AG09319 (cell line): ENCODE measurements at places on chromosomes 4 and X.

GRCh38 chr4:93897559-93897958 lies 69.0 kb downstream of the ATOH1 start:
- DNase-seq: no peak

- DNase-seq: no peak
Measured at GRCh38 chrX:40282946-40283660, 185.3 kb upstream of the BCOR start.

- no peak for DNase-seq
Measured at GRCh38 chrX:100654261-100654660, 10.3 kb downstream of the SRPX2 start.

DNA sequence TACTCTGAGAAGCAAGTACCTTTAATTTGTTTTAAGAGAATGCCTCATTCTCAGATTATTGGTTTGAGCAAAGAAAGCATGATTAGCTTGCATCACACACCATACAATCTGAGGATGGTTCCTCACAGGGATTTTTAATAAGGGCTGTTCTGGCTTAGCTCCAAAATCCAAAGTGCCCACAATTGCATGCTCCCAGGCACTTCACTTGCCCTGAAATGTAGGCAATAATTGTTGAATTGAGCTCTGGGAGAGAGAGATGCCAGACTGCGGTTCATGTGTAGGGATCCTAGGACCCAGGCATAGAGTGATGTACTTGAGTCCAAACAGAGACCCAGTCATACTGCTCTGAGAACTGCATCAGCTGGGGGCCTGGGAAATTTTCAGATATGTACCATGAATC lies 358.4 kb upstream of the CXorf51B start:
- no peak for DNase-seq

DNA sequence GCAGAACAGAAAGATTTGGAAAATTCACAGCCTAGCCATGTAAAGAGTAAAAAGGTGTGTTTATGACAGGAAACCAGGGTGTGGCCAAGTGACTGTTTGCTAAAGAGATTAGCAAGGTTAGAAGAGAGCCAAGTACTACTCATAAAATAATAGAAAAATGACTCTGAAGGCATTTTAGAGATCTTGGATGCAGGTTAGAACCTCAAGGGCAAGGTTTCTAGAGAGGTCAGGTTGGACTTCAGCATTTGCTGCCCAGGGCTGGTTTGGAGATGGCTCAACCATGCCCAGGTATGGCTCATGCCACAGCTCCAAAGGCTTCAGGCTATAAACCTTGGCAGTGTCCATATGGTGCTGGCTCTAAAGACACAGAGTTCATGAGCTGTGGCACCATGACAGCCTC lies 40.6 kb upstream of the ADGRA3 start:
- no peak for DNase-seq

GRCh38 chr4:128338634-128339355 lies 51.2 kb upstream of the PGRMC2 start:
- DNase-seq: peak; percentile 59

DNA sequence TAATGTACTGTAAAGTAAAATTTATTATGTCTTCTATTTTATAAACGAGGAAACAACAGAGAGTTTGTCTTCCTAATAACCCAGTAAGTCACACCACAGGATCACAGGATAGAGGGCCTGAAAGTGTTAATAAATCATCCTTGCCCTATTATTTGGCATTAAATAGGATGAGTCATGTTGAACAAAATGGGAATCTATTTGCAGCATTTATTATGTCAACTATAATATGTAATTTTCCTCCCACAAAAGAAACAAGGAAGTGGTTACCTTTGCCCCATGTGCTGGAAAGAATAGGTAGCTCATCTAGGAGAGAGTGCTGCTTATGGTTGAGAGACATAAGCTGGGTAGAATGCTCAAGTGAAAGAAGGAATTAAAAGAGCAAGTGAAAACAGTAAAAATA lies 237.6 kb upstream of the NDST3 start:
- no peak for DNase-seq

DNA sequence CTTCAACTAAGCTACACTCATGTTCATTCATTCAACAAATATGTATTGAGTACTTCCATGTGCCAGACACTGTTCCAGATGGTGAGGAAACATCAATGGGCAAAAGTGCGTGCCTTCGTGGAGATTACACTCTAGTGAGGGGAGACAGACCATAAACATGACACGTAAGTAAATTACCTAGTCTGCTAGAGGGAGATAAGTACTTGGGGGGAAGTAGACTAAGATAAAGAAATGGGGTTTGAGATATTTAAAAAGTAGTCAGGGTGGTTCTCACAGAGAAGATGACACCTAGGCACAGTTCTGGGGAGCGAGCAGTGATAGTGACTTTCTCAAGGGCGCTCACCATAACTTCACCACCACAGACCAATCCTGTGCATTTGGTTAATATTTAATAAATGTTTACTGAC lies 11.7 kb downstream of the JCHAIN start:
- DNase-seq: no peak

- no peak for DNase-seq
Measured at GRCh38 chr4:147984065-147984777, 252.3 kb downstream of the ARHGAP10 start.

GRCh38 chr4:98470831-98471230 lies 187.6 kb downstream of the TSPAN5 start:
- DNase-seq: no peak

- no peak for DNase-seq
Measured at GRCh38 chr4:176125063-176125462, 59.4 kb downstream of the WDR17 start.

DNA sequence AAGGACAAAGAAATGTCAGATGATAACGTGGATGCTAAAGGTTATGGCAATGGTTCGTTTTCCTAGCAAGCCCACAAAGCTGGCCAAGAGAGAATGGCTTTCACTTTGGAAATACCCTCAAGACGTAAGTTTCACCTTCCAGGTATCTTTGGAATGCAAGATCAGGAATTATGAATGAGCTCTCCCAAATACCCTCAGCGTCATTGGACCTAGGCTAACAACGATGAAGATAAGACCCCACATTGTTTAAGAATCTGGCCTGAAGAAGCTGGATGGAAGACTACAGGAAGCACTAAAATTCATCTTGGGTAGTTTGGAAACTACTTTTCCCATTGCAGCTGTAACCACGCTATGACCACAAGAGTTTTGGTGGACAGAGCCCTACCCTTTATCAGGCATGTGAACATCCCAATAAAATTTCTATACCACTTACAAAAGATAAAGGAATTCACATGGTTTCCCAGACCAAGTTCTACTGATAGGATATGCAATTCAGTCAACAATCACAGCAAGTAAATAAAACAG lies 111.9 kb downstream of the KDR start:
- no peak for DNase-seq

- no peak for DNase-seq
Measured at GRCh38 chr4:6749340-6750171, 33.0 kb upstream of the KIAA0232 start.

- DNase-seq: no peak
Measured at GRCh38 chr4:44651425-44651824, at the start of gene YIPF7. Gene YIPF7 (minus strand): TSS chr4:44651625. CDS start chr4:44650100, 1,525 bp downstream.

DNA sequence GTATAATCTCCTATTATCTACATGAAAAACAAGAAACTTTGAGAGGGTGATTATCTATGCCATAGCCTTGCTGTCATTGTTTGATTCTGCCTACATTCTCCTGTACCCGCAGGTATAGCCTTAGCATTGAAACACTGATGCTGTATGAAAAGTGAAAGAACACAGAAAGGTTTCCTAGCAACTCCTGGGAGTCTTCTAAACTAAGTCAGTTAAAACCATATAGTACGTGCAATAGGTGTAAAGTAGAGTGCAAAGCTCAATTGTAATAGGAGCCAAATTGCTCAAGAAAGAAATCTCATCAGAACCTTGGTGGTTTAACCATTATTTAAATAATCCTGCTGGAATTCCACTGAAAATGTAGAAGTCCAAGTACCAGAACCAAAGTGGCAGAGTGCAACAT lies 489.7 kb downstream of the PCDH10 start:
- DNase-seq: no peak

DNA sequence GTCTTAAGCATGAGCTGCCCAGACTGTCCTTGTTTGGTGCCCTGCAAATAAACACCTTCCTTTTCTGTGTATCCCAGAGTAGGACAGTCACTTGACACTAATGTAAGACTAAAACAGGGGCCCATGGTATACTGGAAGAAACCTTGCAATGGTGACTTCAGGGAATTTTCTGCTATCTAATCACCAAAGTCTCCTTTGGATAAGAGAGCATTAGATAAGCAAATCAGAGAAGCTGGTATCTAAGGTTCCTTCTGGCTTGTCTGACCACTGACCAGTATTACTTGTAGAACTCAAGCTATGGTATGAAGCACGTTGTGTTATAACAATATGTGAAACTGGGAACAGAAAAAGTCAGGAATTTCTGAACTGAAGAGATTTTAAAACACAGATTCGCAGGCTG lies 173.9 kb downstream of the COL25A1 start:
- DNase-seq: no peak

GRCh38 chrX:70293621-70294020 lies 3.7 kb downstream of the KIF4A start:
- DNase-seq: no peak

- DNase-seq: no peak
Measured at GRCh38 chrX:17606231-17606630, 131.1 kb upstream of the SCML1 start.

DNA sequence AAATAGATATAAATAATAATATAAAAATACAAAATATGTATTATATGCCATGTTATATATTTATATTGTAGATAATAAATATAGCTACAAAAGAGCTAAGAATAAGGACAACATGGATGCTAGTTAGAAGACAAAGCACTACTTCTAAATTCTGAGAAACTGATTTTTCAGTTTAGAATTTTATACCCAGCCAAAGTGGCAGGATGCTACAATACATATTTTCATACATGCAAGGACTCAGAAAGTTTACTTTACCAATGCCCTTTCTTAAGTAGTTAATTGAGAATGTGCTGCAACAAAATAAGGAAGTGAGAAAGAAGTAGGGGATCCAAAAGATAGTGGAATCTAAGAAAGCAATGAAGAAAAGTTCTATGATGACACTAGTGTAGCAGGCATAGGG lies 64.5 kb downstream of the PDE5A start:
- DNase-seq: no peak

DNA sequence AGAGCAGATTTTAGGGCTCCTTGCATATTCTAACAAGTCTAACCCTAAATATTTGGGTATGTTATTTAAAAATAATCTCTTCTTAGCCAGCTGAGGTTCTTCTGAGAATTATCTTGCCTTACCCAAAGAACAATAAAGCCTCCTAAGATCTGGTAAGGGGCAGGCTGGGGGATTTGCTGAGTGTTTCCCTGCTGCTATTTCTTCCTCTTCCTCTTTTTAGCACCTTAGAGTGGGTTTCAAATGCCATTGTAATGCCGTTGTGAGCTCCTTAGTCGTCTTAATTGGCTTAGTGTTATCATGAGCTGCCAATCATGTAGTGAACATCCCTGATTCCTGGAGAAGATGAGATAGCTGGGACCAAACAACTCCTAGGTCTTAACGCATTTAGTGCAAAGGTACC lies 15.4 kb downstream of the STOX2 start:
- DNase-seq: no peak

- DNase-seq: no peak
Measured at GRCh38 chr4:38323141-38323641, 340.8 kb upstream of the KLF3 start.

DNA sequence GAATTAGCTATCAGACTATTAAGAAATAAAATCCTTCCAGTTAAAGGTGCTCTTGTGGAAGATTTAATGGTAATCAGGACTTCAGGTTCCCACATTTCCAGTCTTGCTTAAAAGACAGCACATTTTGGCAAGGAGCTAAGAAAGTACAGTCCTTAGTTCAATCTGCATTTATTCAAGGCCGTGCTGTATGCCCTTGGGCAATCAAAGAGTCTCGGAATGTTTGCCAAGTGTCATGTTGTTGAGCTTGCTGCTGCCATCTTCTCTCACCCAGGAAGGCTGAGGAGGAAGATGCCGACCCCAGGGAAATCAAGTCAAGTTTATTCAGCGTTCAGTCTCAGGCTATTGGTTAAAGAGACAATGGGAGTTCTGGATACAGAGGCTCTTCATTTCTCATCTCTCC lies 388.1 kb upstream of the IGFBP7 start:
- DNase-seq: no peak

- no peak for DNase-seq
Measured at GRCh38 chrX:25600776-25601175, 537.4 kb upstream of the MAGEB18 start.

DNA sequence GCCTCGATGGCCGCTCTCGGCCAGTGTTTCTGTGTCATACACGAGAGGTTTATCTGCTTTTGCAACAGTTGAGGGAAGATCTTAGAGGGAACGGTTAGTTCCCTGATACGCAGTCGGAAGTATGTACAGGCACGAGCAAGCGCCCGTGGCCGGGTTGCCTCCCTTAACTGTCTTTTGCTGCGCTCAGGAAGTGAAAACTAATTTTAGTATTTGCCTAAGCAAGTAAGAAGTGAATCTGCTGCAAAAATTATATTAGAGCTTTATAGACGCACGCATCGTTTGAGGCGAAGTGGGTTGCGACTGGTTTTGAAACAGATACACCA lies 695 bp downstream of the MTM1 start:
- no peak for DNase-seq
